ENCODE measurements at places on chromosomes 16 and 17.

- no peak for DNase-seq
Measured at GRCh38 chr16:87165885-87166284, 151.3 kb downstream of the C16orf95 start.

DNA sequence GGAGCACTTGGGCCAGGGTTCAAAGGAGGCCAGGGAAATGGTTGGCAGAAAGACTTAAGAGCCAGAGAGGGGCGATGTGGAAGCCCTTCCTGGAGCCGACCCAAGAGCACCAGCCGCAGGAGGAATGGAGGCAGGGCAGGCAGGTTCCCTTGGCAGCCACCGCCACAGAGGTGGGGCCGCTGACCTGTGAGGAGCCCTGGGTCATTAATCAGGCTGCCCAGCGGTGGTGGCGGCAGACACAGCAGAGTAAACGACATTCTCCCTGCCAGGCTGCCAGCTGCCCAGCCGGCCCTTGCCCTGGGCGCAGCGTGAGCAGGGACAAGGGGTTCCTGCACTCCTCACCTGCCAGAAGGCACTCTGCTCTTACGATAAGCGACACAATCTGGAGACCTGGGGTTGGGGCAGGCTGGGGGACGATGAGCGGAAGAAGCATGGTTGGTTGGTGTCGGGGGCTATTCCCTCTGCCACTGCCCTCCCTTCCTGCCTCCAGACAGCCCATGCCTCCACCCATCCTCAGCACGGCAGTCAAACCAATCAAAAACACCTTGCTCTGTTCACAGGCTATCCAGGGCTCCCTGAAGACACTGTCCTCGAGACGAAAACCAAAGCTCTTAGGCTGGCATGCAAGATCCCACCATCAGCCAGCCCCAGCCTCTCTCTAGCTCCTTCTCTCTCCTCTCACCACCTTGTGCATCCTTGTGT is 40.9 kb downstream of the PLXDC1 start:
- no peak for DNase-seq

DNA sequence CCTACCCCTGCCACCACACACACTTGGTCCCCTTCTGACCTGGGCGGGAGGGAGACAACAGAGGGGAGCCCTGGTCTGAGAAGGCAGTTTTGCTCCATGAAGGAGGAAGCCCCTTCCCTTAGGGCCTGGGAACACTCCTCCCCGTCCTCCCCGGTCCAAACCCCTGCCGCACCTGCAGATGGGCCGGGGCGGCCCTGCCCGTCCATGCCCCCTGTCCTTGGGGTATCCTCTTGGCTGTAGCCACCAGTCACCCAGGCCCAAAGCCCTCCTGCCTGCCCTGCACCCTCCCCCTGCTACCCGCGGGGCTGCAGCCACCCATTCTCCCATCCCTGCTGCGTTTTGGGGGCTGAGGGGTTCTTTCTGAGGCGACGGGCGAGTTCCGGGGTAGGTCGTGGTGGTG is 33.9 kb downstream of the GSE1 start:
- DNase-seq: no peak

DNA sequence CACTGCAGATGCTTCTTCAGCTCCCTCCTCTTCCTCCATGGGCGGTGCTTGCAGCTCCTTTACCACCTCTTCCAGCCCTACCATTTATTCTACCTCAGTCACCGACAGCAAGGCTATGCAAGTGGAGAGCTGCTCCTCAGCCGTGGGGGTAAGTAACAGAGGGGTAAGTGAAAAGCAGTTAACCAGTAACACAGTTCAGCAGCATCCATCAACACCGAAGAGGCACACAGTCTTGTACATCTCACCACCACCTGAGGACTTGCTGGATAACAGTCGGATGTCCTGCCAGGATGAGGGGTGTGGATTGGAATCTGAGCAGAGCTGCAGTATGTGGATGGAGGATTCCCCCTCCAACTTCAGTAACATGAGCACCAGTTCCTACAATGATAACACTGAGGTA is 79.3 kb downstream of the NQO1 start:
- DNase-seq: no peak

- no peak for DNase-seq
Measured at GRCh38 chr16:46916980-46917379, 32.8 kb downstream of the GPT2 start.

Measured in GM19239 (cell line).